ENCODE measurements at places on chromosomes 12 and 14.

DNA sequence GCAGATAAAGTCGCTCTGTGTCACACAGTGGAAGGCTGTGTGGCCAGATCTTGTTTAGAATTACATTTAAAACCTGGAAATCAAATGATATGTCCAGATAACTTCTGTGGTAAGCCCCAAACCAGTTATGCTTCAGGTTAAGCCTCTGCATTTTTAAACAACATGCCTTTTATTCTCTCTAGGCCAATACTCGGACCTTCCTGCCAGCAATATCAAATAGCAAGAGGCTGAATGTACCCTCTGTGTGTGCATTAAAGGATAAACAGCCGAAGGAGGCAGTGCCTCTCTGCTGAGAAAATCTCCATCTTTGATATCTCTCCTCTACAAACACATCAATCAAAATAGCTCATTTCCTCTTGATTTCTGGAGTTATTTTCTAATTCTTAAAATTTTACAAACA lies 67.1 kb upstream of the TMEM260 start:
- no peak for DNase-seq

- no peak for DNase-seq
These were observed 4.8 kb downstream of the CDKN1B start for GRCh38 chr12:12721814-12722434.

DNA sequence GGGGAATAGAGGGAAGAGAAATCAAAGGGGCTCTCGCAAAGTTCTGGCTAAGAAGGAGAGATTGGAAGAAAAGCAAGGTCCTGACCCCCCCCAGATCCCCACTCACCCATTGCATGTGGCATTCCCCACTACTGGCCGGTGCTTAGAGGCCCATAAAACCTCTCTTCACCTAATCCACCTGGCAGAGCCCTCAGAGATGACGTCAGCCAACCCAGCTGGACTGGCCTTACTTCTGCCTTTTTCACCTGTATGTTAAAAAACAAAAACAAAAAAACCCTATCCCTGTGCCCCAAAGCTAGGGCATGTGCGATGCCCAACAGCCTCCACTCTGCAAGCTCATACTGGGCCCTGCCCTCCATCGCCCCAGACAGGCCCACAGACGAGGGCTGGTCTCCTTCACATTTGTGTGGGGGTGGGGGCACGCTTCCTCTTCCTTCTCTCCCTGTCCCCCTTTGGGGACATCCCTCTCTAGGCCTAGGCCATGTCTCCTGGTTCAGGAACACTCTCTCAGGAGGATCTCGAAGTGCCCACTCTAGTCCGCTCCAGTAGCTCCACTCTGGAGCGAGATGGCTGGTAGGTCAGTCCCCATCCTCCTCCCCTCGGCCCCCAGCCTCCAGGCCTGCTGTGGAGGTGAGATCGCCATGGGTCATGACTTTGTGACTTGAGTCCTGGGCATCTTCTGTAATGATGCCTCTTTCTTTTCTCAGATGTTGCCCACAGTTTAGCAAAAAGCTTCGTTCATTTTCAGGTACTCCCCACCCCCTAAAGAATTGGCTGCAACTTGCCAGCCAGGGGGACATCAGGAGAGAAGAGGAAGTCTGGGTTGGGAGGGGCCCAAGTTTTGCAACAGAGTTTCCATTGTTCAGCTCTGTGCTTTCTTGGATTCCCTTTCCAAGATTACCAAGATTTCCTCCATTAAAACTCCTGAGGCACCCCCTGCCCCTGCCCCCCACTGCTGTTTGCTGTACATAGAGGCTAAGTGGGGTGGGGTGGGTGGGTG lies 37.0 kb downstream of the FIGNL2 start:
- DNase-seq = no peak

GRCh38 chr12:58254463-58255100 lies 313.2 kb downstream of the ATP23 start:
- DNase-seq = no peak

- DNase-seq = no peak
These were observed 546.2 kb upstream of the FOXG1 start for GRCh38 chr14:28220391-28220790.

DNA sequence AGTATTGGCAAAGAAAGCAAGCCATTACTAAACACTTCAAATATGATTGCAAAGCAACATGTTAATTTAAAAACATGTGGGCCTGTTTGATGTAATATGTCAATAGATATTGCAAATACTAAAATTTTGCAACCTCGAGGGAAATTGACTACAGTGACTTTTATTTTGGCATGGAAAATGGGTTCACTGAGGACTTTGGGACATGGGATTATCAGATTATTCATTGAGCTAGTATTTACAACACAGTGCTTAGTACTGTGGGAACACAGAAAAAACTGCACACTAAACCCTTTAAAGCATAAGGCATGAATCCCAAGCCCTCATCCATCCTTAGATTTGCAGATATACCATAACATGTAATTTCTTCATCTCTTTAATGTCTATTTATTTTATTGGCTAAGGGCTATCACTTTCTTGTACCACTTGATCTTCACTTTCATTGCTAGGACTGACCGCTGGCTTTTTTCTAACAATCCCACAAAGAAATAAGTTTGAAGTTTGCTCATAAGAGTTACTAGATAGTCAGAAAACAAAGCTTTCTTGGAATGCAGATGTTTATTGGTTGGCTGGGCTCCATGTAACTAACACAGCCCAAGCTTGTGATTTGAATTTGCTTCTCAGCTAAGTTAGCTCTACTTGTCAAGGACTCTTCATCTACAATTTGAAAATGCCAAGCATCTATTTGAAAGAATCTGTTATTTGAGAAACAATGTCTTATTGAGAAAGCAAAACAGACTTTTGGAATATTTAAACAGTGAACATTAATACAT lies 48.7 kb downstream of the PPFIBP1 start:
- no peak for DNase-seq

DNA sequence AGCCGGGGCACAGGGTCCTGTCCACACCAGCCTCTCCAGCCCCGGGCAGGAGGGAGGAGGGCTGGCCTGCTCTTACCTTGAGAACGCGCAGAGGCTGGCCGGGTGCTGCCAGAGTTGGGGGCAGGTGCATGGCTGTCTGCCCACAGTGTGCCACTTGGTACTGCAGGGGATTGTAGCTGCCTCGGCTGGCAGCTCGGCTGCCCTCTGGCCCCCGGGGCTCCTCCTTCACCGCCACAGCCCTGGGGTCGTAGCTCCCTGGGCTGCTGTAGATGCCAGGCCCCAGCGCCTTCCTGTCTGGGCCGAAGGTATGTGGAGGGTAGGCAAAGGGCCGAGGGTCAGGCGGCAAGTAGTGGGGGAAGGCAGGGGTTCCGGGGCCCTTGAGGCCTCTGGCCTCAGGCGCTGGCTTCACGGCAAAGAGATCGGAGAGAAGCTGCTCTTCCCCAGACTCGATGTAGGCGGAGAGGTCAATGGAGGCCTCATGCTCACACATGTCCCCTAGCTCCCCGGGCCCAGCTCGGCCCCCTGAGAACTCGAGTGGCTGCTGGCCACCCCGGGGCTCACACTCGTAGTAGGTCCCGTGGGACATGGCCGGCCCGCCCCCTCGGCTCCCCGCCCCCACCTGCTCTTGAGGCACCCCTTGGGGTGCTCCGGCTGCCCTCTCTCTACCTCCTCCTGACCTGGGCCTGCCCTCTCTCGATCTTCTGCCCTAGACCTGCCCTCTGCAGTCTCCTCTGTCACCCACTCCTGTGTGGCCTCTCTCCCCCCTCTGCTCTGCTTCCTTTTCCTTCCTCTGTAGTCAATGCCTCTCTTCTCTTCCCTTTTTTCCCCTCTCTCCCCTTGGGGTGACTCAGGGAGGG lies at the start of gene CEBPE:
Gene CEBPE (minus strand): TSS at position 750 of the 857 bp plus-strand sequence. CDS start 164 bp downstream, at position 586.
- no peak for DNase-seq

DNA sequence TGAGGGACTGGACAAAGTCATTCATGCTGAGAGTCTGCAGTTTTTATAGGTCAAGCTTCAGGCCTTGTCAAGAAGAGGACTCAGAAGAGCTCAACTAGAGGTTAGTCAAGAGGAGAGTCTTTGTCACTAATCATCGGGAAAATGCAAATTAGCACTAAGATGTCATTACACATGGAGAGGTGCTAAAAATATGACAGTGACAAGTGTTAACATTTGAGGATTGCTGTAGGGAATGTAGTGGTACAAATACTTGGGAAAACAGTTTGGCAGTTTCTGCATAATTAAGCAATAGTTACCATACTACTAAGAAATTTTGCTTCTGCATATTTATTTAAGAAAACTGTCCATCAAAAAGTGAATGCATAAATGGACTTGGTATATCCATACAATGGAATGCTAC lies 60.9 kb upstream of the CSRP2 start:
- no peak for DNase-seq

DNA sequence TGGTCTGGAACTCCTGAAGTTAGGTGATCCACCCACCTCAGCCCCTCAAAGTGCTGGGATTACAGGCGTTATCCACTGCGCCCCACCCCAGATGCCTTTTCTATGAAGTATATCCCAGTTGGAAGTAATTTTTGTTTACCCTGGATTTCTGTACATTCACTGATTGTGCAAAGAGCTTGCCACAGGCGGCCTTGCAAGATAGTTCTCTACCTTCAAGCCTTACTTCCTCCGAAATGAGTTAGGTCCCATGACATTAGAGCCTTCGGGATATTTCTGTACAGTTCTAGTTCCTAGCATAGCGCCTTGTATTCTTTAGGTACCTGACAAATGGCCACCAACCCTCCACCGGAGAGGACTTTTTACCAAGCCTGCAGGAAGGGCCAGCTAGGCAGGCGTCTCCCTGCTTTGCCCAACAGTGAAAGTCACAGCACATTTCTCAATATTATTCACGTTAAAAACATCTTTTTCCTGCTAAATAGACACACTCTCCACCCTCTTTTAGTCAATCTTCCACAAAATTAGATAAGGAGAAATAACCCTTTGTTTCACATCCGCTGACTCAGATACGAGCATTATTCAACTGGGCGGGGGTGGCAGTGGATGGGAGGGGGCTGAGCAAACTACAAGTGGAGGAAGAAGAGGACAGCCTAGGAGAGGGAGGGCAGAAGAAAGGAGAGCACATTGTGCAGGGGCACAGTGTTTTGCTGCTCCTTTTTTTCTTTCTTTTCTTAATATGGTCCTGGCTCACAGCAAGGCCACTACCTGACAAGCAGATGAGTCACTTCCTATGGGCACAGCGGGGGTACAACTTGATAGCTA lies 40.0 kb upstream of the CAPRIN2 start:
- peak; percentile 42 for DNase-seq

- peak; percentile 76 for DNase-seq
These were observed 1.7 kb downstream of the AJUBA start for GRCh38 chr14:22980672-22981089.

DNA sequence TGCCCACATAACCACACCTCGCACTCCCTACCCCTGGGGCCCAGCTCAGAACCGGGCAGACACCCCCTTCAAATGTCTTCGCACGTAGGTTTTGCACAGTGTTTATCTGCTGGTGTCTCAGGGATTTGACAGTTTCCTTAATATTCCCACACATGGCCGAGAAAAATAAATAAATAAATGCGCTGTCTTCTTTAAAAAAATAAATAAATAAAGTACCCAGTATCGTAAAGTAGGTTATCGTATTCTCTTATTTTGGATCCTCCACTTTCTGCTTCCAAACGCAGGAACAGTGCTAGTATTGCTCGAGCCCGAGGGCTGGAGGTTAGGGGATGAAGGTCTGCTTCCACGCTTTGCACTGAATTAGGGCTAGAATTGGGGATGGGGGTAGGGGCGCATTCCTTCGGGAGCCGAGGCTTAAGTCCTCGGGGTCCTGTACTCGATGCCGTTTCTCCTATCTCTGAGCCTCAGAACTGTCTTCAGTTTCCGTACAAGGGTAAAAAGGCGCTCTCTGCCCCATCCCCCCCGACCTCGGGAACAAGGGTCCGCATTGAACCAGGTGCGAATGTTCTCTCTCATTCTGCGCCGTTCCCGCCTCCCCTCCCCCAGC lies 710 bp upstream of the FOS start:
- no peak for DNase-seq

DNA sequence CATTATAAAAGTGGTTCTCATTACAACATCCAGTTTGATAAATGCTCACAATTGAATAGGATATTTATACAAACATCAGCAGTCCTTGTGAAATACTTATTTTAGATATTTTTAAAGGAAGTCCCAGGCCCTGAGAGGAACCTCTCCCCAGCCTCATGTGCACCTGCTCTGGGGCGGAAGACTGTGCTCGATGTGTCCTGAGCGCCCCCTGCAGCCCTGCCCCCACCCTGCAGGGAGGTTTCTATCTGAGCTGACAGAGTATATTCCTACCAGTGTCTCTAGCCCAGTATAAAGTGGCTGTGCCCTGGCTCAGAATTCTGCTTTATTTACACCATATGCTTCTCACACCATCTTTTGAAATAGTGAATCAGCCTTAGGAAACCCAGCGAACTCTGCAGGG lies 1349.1 kb downstream of the TMEM121 start:
- DNase-seq = no peak

DNA sequence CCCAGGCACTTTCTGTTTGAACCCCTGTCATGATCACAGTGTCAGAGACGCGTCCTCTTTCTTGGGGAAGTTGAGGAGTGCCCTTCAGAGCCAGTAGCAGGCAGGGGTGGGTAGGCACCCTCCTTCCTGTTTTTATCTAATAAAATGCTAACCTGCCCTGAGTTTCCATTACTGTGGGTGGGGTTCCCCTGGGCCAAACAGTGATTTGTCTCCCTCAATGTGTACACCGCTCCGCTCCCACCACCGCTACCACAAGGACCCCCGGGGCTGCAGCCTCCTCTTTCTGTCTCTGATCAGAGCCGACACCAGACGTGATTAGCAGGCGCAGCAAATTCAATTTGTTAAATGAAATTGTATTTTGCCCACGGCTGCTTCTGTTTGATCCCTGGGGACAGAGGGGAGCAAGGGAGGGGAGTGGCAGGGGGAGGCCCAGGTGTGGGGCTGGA lies 5.1 kb downstream of the SHMT2 start:
- no peak for DNase-seq

- DNase-seq = no peak
These were observed 13.5 kb downstream of the CPSF2 start for GRCh38 chr14:92135269-92135668.

DNA sequence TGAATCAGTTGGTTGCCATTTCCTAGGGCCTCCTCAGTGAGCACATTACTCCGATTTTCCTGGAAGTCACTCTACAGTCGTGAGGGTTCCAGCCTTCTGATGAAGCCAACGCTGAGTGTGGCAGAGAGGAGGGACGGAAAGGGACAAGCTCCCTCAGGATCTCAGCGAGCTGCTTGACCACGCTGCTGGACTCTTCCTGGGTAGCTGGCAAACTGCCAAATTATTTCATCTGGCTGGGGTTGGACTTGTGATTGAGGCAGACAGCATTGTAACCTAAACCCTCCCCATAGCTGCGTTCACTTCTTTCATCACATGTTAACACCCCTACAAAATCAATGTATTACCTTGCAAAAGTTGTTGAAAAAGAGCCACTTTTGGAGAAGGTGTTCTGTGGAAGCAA lies 69.6 kb upstream of the CHST11 start:
- no peak for DNase-seq

GRCh38 chr12:101773650-101774162 lies 34.4 kb upstream of the SYCP3 start:
- peak; percentile 56 for DNase-seq

All from WTC11 (cell line).